Activated CD4-positive, alpha-beta T cell treated with anti-CD3 and anti-CD28 coated beads for 1 hour (primary cell): ENCODE measurements at places on chromosomes 16 and 17.

DNA sequence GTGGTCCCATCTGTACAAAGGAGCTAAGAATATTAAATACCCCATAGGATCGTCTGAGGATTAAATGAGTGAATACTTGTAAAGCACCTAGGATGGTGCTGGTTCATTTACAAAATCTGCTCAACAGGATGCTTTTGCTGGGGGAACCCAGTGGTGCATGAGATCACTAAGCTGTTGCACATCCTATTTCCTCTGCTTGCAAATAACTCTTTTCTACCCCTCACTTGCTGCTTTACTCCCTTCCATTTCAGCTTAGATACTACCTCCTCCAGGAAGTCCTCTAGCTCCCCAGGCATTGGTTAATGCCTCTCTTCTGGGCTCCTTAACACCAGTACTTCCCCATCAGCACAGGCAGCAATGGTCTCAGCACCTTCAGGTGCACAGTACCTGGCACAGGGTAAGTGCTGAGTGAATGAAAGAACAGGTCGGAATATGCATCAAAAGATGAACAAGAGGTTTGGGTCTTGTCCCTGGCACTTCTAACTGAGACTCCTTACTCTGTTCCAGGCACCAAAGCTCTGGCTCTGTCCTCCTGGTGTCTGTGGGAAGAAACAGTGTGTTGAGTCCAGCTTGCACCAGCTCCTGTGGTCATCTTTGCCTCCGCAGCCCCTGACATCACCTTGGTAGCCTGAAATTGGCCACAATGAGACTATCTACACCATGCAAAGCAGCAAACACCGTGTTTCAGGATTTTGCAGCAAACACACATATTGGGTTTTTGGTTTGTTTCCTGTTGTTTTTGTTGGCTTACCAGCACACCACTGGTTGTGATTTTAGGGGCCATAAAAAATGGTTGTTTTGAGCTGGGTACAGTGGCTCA is 24.1 kb upstream of the IL21R start:
- no peak for DNase-seq

DNA sequence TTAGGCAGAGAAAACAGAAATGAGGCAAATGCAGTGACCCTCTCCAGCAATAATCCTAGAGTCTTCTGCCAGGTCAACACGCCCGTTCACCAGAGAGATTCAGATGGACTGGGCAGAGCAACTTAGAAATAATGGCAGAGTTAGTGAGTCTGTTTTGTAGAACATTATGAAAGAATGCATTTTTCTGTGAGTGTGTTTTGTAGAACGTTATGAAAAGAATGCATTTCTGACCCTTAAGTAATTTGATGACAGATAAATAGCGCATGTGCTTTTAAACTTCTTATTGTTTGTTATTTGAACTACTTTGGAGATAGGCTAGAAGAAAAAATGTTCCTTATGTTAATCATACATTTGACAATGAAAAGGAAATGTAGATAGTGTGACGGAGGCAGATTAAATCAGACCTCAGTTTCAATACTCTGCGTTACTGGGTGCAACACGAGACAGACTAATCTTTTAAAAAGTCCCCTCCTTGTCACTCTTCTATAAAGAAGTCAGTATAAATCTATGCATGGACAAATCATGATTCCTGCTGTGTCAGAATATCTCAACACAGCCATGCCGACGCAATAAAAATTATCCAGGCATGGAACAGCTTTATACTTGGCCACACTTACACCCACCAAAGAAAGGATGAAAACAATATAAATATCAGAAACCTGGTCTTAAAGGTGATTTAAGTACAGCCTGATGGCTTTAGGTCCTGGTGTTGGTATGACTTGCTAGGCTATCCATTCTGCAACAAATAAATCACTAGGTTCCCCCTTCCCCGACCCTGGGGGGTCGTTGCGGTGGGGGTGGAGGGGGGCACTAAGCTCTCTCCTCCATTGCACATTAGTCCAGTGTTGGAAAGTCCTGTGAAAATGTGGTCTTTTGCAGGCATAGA is 47.8 kb downstream of the MARCHF10 start:
- DNase-seq = no peak

GRCh38 chr17:65794572-65794971 is 233.1 kb upstream of the AXIN2 start:
- DNase-seq = no peak

DNA sequence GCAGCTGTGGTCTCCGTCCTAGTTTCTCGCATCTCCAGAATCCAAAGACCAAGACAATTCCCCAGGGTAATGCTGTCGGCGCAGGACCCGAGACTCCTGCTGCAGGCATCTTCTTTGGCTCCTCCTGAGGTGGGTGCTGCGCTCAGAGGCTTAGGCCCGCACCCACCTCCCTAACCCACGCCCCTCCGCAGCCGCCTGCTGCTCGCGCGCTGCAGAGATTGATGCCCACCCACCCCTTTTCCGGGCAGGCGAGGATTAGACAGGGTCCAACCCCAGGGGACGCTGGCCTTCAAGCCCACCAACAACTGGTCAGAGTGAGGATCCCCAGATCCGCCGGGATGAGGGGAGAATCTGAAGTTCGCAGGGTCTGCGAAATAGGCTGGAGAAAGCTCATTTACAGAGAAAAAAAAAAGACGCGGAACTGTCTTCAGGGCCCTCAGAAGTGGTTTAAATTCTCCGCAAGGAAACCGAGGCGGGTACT is 27.9 kb downstream of the SLFN11 start:
- no peak for DNase-seq

GRCh38 chr16:3194792-3195191 is 6.8 kb downstream of the OR1F1 start:
- DNase-seq = no peak

- no peak for DNase-seq
These were observed 12.2 kb downstream of the ZNHIT3 start for GRCh38 chr17:36498560-36499300.

DNA sequence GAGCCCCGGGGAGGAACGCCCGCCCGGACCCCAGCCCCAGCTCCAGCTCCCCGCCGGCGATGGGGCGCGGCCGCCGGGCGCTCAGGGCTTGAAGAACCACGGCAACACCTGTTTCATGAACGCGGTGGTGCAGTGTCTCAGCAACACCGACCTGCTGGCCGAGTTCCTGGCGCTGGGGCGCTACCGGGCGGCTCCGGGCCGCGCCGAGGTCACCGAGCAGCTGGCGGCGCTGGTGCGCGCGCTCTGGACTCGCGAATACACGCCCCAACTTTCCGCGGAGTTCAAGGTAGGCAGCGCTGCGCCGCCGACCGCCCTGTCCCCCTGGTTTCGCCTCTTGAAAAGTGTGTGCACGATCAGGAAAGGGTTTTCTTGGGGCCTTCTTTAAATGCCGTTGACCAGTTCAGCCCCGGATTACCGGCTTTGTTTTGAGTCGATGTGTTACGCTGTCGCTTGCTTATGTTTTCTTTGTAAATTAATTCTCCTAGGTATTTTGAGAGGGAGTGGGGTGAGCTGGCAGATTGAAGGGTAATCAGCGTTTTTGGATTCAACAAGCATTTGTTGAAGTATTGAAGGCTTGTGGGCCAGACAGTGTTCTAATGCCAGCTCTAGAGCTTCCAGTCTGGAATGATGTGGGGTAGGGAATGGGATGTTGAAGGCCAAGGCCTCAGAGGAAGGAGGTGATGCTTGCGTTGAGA is 681 bp downstream of the USP43 start:
- DNase-seq = no peak
